ENCODE measurements at places on chromosomes 13 and 19.

- no peak for DNase-seq
These were observed 227.6 kb downstream of the FGF9 start for GRCh38 chr13:21898459-21898858.

- DNase-seq, result no peak
These were observed 31.2 kb downstream of the RCBTB2 start for GRCh38 chr13:48501705-48502104.

GRCh38 chr19:13864667-13865570 is 12.0 kb upstream of the NANOS3 start:
- no peak for DNase-seq

- DNase-seq, result no peak
These were observed 1735.6 kb upstream of the SPRY2 start for GRCh38 chr13:82076496-82076895.

DNA sequence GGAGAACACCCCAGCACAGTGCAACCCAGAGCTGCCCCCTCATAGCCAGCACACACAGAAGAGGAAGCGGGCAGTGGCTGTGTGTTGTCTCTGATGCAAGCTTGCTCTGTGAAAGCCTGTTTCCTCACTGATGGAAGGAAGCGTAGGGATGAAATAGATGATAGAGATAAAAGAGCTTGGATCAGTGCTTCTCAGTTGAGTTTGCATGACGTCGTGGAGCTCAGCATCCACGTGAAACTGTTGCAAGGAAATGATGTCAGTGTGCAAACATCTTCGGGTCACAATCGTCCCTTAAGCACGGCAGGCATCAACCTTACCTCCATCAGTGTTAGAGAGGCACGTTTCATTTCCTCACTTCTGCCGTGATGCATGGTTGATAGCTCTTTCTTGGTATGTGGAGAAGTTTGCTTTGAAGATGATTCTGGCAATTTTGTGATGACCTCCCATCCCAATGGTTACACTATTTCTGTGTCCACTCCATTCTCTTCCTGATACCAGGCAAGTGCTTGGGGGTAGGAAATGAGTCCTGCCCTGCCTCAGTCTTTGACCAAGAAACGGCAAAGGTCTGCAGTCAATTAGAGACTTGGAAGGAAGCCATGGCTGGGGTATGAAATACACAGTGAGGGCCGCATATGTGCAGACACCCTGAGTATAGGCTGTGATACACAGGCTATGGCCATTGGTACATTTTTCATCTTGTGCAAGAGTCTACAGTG is 183.0 kb downstream of the ZNF536 start:
- DNase-seq, result no peak

DNA sequence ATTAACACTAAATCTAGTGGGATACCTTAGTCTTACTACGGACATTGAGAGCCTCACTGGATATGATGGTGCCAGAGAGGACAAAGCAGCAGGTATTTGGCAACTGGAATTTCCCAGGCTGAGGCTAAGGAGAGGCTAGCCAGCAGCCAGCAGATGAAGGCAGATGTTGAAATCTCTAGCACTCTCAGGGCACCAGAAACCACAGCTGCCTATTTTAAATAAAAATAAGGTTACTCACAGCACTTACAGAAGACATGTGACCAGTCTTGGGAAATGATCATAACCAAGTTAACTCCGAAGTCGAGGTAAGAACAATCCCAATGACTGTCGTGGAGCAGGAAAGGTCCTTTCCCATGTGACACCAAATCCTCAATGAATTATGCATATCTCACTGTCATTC is 1726.0 kb downstream of the EFNB2 start:
- DNase-seq, result no peak

DNA sequence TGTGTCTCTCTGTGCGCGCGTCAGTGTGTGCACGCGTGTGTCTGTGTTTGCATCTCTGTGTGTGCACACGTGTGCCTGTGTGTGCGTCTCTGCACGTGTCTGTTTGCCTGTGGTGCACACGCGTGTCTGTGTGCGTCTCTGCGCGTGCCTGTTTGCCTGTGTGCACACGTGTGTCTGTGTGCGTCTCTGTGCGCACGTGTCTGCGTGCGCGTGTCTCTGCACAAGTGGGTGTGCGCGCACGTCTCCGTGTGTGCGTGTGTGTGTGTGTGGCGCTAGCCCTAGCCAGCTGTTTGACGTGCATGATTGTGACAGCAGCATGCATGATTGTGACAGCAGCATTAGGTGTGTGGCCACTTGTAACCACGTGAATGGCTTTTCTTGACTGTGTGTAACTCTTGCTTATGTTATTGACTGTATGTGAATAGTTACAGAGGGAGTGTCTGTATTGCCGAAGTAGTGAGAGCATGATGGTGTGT is 31.1 kb downstream of the ZNF146 start:
- no peak for DNase-seq

DNA sequence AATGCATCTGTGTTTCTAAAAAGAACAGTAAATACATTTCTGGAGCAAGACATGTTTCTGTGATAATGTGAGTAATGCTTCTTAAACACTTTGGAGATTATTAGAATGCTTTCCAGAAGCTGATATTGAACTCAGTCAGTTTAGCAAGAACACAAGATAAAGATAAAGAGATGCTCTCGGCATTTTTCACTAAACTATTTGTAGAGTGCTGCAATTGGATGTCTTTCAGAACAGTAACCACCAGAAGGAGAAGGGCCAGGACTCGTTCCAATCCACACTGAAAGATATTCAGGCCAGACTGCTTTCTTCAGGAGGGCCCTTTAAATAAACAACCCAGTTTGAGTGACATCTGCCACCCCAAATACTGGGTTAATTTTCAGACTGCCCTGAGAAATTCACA is 456.0 kb downstream of the TBC1D4 start:
- no peak for DNase-seq

DNA sequence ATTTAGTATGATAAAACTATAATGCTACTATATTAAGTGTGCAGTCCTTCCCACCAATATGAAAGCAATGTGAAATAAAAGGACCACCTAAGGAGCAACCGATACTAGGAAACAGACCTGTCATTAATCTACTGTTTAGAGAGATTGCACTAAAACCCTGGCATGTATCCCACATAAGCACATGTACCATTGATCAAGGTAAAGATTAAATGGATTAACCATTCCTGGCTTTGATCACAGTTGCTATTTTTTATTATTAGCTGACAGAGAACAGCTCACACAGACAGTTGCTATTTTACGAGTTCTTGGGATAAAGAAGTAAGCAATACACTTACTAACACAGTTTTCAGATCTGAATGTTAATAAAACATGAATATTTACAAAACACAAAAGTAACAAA is 57.7 kb upstream of the ZDHHC20 start:
- DNase-seq, result no peak

DNA sequence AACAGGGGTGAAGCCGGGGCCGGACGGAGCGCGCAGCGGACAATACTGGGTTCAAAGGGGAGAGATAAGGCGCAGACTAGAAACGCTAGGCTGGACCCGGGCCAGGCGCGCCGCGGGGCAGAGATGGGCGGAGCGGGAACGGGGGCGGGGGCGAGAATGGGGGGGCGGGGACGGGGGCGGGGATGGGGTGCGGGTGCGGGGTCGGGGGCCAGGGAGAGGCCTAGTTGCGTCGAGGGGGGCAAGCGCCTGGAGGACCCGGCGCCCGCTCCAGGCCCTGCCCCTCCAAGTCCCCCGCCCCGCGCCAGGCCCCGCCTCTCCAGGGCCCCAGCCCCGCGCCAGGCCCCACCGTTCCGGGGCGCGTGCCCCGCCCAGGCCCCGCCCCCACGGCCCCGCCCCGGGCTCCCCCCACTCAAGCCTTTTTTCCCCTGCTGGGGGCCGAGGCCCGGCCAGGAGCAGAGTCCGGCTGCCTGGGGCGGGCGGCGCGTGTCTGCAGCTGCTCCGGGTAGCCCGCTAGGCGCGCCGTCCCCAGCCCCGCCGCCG is at the start of gene CERS4:
CERS4 (plus strand) TSS at position 449 of the 540 bp plus-strand sequence. CDS start 41,707 bp downstream, outside the sequence.
- peak; percentile 93 for DNase-seq

DNA sequence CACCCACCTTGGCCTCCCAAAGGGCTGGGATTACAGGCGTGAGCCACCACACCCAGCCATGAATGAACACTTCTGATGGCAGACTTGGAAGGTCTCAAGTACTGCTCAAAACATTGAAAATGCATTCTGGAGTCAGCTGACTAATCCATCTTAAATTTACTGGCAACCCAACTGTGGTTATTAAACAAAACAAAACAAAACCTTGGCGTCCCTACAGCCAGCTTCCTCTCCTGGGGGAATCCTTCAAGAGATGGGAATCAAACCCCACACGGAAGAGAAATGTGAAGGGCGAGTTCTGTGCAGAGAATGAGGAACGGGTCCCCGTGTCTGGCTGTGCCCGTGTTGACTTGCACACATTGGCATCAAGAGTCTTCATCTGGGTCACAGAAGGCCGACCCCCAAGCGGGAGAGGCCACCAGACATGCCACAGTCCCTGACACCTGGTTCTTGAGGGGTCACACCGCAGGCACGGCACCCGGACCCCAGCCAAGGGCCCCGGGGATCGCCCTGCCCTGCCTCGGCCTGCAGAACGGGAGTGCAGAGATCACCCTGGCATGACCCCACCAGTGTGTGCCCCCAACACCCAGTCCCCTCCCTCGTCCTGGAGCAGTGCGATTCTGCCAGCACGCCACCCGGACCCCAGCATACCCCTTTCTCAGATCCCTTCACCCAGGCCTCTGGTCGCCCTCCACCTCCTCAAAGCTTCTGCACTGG is 3.2 kb downstream of the MAP2K2 start:
- no peak for DNase-seq

DNA sequence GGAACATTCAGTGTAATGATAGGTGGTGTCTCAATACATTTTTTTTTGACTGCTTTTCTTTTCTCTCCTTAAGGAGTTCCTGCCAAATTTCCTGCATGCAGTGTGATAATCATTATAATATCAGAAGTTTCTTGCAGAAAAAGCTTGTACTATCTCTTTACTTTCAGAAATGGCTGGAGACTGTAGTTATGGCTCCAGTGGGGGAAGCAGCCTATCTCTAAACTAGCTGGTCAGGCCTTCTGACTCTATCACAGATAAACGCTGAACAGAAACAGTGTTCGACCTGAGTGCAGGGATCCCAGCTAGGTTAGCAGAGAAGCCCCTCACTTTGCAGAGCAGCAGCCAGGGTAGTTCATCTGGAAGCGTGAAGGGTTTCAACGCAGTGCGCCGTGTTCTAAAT is 1.9 kb downstream of the CCNE1 start:
- DNase-seq, result no peak

GRCh38 chr19:4589579-4590410 is 30.3 kb upstream of the SEMA6B start:
- peak; percentile 27 for DNase-seq

DNA sequence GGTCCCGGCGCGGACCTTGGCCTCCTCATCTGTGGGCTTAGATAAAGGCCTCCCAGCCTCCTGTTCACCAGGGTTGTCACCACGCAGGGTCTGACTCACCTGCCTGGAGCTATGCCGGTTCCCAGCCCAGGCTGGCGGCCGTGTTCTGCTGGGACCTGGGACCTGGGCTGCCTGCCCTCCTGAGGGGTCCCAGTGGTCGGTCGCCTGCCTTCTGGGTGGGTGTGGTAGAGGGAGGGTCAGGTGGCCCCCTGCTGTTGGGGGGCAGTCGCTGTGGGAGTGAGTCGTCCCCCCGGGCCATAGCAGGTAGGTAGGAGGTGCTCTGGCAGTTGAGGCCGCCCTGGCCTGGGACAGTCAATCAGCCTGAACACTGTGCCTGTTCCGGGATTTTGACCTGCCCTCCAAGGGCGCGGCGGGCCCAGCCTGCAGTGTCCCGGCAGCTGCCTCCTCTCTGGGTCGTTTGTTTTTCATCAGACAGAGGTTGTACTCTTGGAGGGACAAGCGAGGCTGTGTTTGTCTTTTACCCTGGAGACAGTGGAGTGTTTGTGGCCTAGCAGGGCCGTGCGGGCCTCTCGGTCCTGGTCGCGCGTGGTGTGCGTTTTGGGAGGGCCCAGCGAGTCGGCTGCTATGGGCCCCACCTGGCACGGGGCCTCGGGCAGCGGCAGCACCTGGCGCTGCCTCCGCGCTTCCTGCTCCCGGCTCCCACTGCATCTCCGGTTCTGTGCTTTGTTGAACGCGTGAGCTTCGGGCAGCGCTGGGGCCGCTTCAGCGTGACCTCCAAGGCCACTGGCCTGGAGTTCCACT is 2.6 kb downstream of the ADAT3 start:
- DNase-seq, result no peak

DNA sequence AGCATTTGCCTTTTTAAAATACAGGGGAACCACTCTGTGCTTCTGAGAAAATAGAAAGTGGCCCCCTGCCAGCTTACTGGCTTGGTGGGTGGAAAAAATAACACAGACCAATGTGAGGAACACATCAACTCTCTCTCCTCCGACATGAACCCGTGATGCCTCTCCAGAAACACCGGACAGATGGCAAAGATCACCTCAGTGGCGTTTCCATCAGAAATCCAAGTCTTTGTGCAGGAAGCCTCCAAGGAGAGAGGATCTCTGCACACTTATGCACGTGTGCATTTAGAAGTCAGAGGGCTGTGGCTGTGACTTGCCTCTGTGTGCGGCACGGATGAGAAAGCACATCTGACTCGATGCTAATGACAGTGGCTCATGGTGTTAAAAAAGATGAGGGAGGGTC is 112.3 kb upstream of the KLF12 start:
- DNase-seq, result peak; percentile 25

DNA sequence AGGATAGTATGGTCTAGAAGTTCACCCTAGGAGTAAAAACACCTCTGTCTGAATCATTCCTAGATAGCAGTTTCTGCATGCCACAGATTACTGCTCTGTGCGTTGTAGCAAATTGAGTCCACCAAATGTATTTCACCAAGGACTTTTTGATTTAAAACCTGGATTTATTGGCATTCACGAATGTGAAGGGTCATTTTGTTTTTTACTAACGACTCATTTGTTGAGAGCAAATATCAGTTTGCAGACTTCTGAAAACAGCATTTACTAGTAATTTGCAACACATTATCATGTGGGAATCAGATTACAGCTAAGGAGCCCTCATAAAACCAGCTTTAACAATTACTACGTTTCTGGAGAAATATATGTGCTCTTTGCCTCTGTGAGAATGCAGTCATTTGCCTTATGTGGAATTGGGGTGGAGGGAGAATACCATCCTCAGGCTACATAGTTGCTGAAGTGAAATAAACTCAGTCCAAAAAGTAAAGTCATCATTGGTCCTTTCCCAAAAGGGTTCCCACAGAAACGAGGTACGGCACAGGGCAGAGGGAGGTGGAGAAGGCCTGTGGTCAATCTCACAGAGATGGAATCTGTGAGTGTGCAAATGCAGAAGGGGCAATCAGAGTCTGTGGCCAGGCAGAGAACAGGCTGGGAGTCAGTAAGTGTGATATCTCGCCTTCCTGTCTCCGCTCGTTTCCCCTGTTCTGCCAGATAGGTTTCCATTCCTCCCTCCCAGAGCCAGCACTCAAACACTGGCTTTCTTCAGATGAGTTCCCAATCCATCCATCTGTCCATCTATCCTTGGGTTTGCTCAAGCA is 63.1 kb downstream of the DLEU7 start:
- no peak for DNase-seq

DNA sequence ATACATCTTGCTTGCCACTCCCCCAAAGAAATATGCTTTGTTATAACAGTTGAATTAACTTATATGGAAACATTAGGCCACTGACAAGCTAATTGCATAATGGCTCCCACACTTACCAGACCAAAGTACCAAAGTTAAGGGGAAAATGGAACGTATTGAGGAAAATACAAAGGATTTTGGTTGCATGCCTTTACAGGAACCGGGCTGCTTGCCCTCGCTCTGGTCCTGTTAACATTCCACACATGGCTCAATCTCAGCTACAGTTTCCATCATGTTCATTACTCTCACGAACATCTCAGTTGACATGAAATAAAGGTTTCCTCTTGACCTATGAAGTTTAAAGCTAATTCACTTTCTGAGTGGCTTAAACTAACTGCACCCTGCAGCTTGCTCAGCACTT is 220.7 kb upstream of the RXFP2 start:
- no peak for DNase-seq

GRCh38 chr19:7832781-7833180 is 2.8 kb downstream of the EVI5L start:
- DNase-seq, result no peak

All from CD4-positive, alpha-beta T cell treated with Interleukin-6 for 4 hours (primary cell).